ENCODE measurements at places on chromosomes 4 and X. TPM values are rescaled to one million over a fixed set of nuclear protein-coding genes. Genes with fewer than 3 reads are reported as not detected.

GRCh38 chr4:8428288-8429097 is 12.0 kb downstream of the ACOX3 start:
- peak; percentile 98 for DNase-seq

DNA sequence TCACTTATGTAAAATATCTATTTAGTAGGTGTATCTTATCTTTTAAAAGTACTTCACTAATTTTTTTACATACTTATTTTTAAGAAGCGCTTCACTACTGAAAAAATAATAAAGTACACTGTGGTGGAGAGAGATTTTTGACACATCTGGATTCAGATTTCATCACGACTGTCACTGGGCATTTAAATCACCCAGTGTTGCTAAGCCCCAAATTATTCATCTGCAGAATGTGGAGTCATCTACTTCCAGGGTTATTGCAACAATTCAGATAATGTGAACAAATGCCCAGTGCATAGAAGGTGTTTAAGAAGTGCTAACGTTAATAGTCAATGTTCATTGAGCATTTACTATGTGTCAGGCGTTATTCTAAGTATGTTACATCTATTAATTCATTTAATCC is 41.8 kb downstream of the AASDH start:
- no peak for DNase-seq

- no peak for DNase-seq
Observed at GRCh38 chrX:110851780-110852179, 56.2 kb upstream of the CHRDL1 start.

DNA sequence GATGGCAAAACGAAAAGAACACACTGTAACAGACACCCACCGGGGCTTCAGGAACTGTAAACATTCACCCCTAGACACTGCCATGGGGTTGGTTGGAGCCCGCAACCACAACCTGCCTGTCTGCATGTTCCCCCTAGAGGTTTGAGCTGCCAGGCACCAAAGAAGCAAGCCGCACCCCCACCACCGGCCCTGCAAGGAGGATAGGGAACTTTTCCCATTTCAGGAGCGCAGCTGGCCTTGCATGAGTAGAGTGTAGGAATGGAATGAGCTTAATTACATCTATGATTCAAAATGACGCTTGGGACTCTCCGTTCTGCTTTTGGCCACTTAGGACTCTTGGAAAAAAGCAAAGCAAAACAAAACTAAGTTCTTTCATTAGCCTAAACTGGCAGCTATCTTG is 243.6 kb upstream of the CTSO start:
- DNase-seq: no peak

DNA sequence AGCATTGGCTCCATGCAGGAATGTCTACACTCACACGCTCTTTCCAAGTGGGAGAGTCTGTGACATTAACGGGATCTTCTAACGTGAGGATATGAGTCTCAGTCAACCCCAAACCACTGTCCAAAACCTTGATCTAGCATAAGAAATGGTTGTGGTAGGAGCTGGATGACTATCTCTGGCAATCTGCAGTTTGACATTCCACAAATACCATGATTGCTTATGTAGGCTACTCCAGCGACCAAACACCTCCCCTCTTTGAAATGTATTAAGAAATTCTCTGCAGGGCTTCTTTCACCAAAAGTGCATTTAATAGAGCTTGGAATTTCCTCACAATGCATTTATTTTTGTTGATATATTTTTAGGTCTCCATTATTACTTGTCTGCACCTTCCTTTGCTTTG is 14.1 kb upstream of the STX18 start:
- DNase-seq: no peak

- no peak for DNase-seq
Observed at GRCh38 chrX:98409867-98410266, 1526.2 kb downstream of the RPA4 start.

- DNase-seq: no peak
Observed at GRCh38 chr4:75895744-75896314, 6.4 kb downstream of the PPEF2 start.

DNA sequence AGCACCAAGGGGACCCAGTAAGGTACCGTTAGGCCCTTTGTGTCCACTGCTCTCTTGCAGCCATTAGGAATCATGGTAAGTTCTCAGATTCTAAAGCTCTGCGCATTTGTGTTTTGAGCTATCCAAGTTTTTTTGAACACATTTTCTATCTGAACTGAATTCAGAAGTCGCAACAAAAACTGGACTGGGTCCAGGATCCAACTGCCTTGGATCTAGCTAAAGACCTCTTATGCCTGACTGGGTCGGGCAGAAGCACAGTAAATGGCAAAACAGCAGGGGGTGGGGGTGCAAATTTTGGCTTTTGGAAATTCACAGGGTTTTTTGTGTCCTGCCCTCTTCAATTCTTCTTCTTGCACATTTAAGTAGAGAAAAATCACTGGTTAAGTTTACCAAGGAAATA is 30.0 kb downstream of the RCHY1 start:
- DNase-seq: no peak

DNA sequence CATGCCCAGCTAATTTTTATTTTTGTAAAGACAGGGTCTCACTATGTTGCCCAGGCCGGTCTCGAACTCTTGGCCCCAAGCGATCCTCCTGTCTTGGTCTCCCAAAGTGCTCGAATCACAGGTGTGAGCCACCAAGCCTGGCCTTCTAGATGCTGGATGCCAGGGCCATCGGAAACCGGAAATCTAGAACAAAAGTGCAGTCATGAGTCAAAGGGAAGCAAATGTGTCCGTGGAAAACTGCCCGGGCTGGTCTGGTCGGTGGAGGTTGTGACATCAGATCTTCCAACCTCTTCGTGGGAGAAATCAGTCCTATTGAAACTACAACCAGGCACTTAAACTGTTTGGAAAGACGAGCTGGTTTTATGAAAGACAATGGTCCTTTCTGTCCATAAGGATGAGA is 92.3 kb upstream of the SHOX start:
- no peak for DNase-seq

- DNase-seq: no peak
Observed at GRCh38 chr4:77074381-77074831, 1.4 kb downstream of the CCNI start.

DNA sequence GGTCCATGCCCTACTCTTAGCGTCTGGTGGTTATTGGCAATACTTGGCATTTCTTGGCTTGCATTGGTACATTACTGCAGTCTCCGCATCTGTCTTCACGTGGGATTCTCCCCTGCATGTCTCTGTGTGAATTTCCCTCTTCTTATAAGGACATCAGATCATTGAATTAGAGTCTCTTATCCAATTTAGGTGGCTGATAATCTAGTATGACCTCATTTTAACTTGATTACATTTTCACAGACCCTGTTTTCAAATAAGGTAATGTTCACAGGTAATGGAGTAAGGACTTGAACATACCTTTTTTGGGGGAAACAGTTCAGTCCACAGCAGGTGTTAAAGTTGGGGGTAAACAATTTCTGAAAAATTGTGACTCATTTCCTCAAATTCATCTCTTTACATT is 16.6 kb downstream of the KIAA0232 start:
- no peak for DNase-seq

DNA sequence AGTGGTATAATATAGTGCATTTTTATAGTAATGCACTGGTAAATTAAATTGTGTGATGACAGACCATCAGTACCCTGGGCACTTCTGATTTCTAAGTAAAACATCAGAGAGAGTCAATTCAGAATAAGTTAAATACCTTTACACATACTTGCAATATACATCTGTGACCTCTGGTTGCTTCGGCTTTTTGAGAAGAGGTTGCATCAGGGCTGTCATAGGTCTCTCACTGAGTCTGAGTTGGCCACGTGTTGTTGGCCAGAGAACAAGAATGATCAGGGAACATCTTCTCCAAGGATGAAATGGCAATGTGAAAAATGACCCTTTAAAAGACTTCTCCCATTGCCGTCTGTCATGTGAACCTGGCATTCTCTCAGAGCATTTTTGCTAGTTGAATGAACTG is 36.9 kb upstream of the PUDP start:
- no peak for DNase-seq

UFSP2 gene
- 24.1 TPM for total RNA-seq

PCDH10 gene
- total RNA-seq: not detected

CITED1 gene
- not detected for total RNA-seq

All from activated naive CD8-positive, alpha-beta T cell treated with anti-CD3 and anti-CD28 coated beads, Interleukin-2, amount 10 ng/mL, durations not matched to agents 7 days and 5 days (primary cell).